ENCODE measurements at places on chromosomes 5 and 9. TPM values are rescaled to one million over a fixed set of nuclear protein-coding genes. Genes with fewer than 3 reads are reported as not detected.

- DNase-seq = no peak
These were observed 24.7 kb upstream of the CTNND2 start for GRCh38 chr5:11928909-11929308.

DNA sequence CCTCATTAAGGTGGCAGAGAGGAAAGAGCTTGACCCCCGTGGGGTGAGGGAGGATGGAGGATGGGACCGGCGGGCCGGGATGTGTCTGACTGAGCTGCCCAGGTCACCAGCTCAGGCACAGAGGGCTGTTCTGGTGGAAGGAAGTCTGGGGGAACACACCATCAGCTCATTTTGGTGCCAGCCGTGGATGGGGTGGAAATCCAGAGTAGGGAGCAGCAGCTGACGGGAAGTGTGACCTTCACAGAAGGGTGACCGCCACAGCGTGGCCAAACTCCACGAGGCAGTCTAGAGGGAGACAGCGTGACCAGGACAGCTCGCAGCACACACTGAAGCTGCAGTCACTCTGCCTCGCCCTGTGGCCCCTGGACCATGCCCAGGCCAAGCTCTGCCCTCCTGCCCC, 45.3 kb upstream of the PHYKPL start:
- no peak for DNase-seq

DNA sequence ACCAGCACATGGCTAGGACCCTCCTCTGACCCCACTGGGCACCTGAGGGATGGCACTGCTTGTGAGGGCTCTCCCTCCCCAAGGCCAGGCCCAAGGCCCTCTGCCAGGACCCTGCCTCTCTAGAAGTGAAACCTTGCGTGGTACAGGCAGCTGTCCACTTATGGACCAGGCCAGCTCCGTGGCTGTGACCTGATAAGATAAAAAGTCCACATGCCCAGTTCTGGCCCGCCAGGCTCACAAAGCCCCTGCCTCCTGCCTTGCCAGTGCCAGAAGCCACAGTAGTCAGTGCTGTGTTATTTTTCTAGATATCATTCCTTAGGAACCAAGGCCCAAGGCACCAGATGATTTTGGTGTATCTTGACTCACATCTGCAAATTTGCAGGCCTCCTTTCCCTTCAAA, 14.0 kb upstream of the SPATA31E1 start:
- DNase-seq = no peak

DNA sequence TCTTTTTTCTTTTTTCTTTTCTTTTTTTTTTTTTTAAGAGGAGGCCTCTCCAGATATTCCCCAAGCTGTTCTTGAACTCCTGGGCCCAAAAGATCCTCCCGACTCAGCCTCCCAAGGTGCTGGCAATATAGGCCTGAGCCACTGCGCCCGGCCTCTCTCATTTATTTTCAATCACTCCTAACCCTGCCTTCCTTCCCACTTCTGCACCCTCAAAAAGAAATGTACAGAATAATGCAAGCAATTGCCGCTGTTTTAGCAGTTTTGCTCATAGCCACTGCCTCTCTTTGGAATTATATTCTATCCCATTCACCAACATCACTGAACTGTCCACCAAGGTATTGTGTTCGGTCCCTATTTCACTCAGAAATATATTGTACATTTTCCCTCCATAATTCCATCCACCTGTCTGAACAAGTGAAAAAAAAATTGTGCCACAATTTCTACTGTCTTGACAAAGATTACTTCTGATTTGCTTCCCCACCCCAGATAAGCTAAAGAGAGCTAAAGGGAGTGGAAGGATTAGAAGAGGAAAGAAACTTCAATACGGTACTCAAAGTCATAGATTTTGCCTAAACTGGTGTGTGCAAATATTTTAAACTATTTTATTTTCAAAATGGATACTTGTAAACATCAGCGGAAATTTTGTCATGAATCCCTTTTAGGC, 1.9 kb downstream of the FNBP1 start:
- no peak for DNase-seq

DNA sequence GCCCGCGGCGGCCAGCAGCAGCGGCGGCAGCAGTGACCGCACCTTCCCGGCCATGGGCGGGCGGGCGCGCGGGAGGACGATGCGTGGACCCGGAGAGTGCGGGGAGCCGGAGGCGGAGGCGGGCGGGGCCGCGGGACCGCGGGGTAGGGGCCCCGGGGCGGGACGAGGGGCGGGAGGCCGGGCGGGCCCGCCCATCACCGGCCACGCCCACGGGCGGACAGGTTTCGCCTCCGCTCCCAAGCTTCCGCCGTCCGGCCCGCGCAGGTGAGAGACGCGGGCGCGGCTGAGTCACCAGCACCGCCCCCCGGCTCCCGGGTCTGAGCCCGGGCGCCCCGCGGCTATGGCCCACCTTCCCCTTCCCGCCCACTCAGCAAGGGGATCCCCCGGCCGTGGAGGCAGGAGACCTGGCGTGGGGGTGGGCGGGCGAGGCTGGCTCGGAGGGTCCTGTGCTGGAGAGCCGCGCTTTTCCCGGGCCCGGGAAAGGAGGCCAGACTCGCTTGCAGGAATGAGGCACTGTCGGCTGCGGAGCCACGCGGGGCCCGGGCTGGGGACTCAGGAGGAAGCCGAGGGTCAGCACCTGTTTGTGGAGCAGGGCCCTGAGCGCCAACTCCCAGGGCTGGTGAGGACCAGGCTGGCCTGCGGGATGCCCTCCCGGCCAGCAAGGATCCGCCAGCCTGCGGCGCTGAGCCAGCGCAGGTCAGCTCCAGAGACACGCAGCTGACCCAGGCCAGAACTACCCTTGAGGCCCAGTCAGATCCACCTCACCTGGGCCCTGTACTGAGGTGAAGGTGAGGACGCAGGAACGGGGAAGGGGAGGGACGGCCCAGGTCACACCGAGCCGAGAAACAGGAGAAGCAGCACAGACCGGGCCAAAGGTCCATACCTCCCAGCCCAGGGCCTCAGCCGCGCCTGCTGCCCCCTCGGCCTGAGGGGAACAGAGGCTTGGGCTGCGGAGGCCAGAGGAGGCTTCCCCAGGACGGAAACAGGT, at the start of gene ENTPD2:
Gene ENTPD2 (minus strand): TSS at position 118 of the 988 bp plus-strand sequence. CDS start 64 bp downstream, at position 54.
- no peak for DNase-seq

- no peak for DNase-seq
These were observed 15.3 kb downstream of the SRP19 start for GRCh38 chr5:112876362-112876761.

- DNase-seq = no peak
These were observed 916 bp downstream of the SHLD3 start for GRCh38 chr5:65625743-65626142.

DNA sequence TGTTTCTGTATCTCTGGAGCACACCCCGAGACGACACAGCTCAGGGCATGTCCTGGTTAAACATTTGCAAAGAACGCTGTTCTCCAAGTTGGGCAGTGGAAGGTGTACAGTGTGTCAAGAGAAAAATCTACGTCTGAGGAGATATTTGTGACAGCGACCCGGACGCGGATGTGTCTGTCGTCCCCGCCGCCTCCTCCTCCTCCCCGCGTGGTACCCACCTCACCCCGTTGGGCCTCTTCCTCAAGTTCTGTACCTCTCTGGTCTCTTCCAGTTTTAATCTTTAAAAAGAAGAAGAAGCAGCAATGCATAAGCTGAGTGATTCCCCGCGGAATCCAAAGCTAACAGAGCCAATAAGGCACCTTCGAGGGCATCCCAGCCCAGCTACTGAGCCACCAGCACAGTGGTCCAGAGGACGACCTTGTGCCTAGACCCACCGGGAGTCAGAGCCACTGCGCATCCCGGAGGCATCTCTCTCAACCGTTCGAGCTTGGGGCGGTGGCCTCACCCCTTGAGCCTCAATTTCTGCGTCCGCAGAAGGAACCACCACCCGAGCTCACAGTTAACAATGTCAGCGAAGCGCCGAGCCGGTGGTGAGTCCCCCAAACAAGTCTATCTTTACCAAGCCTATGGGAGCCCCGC, 467 bp downstream of the C9orf78 start:
- no peak for DNase-seq

- no peak for DNase-seq
These were observed 18.7 kb downstream of the ADAMTS13 start for GRCh38 chr9:133440874-133441273.

The FOXD4L6 gene
- polyA plus RNA-seq = not detected

The ANKDD1B gene
- 4.7 TPM for polyA plus RNA-seq

DNA sequence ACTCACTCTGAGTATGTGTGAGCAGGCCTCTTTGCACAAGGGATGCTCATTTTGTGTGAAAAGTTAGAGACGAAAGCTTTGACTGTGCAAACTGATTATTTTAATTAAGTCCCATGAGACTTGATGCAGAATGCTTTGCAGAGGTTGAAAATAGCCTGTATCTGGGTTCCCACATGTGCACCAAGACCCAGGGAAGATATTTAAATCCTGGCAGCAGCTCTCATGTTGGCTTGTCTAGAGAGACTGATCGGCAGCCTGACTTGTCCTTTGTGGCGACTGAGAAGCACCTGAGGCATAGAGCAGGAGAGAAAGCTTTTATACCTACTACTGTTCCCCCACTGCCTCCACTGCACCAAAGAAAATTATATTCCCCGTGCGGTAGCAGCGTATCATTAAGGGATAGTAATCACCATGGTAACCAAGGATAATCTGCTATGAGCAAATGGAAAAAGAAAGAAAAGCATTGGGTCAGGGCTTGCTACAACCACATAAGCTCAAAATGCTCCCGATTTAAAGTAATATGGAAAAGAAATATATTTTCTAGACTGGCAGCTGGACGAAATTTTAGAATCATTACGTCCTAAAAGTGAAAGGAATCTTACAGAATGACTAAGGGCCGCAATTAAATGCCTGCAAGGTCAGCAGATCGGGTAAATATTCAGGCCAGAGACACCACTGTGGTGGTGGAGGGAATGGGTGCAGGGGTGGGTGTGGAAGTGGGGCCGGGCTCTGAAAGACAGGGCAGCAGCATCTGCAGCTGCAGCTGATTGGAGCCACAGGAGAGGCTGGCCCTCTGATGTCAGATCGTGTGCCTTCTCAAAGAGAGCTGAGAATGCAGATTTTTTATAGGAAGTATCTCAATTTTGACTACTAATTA, 135.3 kb upstream of the EPB41L4A start:
- DNase-seq = no peak

The ANKRD31 gene
- polyA plus RNA-seq = 0.68 TPM

Data from right renal cortex interstitium (tissue), 3 donors.